ENCODE measurements at places on chromosomes 3 and 15.

GRCh38 chr3:55364421-55364820, 122.7 kb downstream of the WNT5A start:
- peak; percentile 12 for DNase-seq

DNA sequence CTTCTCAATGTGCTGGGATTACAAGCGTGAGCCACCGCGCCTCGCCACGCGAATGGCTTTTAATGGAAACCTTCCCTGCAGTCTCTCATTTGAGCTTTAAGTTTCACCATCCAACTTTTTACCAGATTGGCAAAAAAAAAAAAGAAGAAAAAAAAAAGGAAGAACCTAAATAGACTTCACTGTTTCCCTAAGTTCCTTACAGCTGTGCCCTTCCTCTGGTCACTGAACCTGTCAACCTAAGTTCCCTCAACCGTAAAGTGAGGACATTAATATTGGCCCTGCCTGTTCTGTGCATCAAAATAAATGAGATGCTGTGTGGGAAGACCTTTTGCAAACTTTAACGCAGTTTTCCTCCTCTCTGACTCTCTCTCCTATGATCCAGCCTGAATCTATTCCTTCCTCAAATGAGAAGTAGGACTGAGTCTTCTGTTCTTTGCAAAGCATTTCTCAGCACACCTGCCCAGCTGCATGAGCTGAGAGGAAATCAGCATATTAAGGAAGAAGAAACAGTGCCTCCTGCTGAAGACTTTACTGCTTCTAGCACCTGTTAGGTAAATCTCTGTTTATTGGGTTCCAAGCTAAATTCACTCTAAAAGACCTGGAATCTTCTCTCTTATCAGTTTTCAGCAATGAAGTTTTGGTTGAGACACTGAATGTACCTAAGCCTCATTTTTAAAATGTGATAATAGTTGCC, 99.6 kb upstream of the ETV5 start:
- no peak for DNase-seq

DNA sequence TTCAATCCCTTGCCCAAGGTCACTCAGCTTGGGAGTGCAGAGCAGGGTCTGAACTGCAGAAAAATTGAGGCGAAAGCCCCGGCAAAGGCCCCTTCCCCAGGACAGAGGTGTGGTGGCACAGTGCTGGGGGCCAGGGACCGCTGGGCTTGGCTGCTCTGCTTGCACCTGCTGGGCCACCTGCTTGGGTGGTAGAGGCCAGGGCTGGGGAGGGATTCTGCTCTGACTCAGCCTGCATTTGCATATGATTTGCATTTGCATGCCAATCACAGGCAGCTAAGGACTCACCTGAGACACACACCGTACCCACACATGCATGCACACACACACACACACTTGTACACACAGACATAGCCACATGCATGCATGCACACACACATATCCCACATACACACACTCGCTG, 9.9 kb downstream of the GRM2 start:
- DNase-seq, result no peak

GRCh38 chr3:15332405-15333098, at the start of gene SH3BP5:
Gene SH3BP5 (minus strand): TSS chr3:15332586. CDS start chr3:15332408, 178 bp downstream.
- peak; percentile 94 for DNase-seq

DNA sequence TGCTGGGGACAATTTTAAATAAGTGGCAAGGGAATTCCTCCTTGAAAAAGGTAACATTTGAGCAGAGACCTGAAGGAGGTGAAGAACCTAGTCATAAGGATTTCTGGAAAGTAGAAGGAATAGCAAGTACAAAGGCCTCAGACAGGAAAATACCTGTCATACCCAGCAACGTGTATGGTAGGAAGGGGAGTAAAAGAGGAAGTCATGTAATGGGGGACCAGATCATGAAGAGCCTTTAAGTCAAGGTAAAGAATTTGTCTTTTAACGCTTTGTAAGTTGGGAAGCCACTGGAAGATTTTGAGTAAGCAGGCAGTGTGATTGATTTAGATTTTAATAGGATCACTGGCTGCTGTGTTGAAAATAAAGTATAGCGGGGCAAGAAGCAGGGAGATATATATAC, 43.4 kb upstream of the FAH start:
- no peak for DNase-seq

GRCh38 chr3:24232784-24233183, 261.9 kb downstream of the THRB start:
- no peak for DNase-seq

GRCh38 chr3:132660811-132661070, 612 bp downstream of the UBA5 start:
- DNase-seq, result no peak

GRCh38 chr15:82653483-82654168, 6.5 kb upstream of the CPEB1 start:
- DNase-seq, result no peak

DNA sequence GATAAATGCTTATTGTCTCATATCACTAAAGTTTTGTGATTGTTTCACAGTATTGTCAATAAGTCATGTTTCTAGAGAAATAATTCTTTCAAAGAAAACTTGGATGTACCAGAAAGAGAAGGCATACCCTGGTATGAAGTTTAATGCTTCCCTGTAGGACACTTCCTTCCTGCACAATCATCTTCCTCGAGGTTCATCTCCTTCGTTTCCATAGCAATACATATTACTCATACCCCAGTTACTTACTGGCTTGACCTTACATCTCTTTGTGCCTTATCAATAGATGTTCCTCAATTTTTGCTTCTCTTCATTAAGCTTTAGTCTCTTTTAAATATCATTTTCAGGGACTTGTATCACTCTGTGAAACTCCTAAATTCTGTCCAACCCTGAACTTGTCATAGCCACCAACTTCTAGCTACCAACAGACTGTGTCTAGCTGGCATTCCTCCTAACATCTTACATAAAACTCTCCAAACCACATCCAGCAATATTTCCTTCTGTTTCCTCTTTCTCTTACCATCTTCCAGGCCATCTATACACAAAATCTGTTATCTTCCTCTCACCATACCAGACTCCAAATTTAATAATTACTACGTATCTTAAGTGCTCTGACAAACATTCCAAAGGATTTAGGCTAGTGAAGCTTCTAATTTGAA, 134.3 kb downstream of the GADL1 start:
- DNase-seq, result no peak

GRCh38 chr3:47314056-47314764, 31.5 kb downstream of the KLHL18 start:
- no peak for DNase-seq

GRCh38 chr15:99305761-99306505, 54.7 kb downstream of the LRRC28 start:
- no peak for DNase-seq

DNA sequence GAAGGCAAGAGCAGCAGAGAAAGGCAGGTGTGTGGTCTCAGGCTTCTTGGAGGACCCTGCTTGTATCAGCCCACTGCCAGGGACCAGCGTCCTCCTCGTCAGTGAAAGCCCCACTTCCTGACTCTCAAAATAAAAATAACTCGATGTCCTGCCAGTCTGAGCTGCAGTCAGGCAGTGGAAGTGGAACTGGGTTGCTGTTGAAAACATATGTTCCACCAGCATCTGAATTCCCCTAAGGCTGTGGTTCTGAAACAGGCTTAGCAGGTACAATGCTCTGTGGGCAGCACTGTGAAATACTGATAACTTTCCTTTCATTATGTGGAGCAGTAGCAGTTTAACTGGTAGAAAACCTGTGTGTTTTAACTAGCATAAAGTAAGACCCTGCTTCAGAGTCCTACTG, 121.6 kb upstream of the EIF1B start:
- no peak for DNase-seq

GRCh38 chr3:67713764-67714469, 59.5 kb upstream of the SUCLG2 start:
- DNase-seq, result no peak
